CD4-positive, alpha-beta T cell treated with Interleukin-12 subunit alpha and Interleukin-12 subunit beta, for 1 hour (primary cell): ENCODE measurements at places on chromosomes 5 and 9.

- DNase-seq, result no peak
Measured at GRCh38 chr9:108844391-108844790, 11.4 kb downstream of the ACTL7B start.

GRCh38 chr5:80566711-80567259 lies 3.3 kb downstream of the ANKRD34B start:
- DNase-seq, result no peak

DNA sequence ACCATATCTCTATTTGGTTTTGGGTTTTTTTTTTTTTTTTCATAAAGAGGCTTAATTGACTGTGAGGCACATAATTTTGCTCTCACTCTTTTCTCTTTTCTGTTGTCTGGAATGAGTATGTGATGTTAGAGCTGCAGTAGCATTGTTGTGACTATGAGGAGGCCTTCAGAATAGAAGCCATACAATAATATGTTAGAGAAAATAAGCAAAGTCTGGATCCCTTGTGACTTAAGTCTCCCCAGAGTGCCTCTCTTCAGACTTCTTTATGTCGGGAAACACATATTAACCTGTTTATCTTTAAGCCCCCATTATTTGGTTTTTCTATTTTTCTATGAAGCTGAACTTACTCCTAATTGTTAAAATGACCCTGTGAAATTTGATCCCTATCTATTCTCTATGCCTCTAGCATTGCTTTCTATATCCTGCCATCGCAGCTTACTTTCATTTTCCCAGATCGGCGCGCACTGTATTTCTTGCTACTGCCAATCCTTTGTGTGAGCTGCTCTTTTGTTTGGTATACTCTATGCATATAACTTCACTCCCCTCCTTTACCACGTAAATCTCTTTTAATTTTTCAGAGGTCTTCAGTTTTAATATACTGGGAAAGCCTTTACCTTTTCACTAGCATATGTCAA lies 372.5 kb upstream of the KCNN2 start:
- no peak for DNase-seq

DNA sequence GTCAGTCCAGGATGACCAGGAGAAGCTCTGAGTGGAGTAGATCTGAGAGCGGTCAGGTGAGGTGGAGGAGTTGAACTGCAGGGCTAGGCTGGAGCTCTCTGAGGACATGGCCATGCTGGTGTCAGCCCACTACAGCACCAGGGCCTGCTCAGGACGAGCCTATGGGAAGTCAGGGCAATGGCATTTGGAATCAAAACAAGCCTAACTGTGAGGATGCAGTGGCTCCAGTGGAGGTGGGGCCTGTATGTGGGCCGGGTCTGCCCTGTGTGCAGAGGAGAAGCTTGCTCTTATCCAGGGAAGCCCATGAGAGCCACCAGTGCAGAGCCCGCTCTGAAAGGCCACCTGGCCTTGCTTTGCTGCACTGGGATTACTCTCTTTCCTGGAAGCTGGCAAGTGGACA lies 11.1 kb downstream of the CXCL14 start:
- DNase-seq, result no peak

DNA sequence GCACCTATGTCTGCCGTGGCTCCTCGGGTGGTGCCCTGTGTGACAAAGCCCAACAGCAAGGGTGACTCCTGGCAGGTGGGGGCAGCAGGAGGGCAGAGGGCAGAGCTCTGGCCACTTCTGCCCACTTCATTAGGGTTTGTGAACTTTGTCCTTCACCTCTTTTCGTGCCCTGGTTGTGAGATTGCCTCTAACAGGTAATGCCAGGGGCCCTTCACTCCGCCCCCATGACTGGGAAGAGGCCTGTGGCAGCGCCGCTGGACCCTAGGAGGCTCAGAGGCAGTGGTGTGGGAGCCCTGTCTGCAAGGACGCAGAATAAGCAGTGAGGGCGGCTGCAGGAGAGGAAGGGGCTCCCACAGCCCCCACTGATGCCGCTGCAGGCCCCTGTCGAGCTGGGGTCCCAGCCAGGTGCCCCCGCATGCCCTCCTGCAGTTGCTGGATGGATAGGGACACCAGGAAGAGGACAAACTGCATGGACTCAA lies 108.7 kb upstream of the LMX1B start:
- no peak for DNase-seq

- DNase-seq, result no peak
Measured at GRCh38 chr9:72255569-72255968, 106.3 kb downstream of the GDA start.

GRCh38 chr5:72214168-72214567 lies 105.9 kb downstream of the MRPS27 start:
- DNase-seq, result no peak

DNA sequence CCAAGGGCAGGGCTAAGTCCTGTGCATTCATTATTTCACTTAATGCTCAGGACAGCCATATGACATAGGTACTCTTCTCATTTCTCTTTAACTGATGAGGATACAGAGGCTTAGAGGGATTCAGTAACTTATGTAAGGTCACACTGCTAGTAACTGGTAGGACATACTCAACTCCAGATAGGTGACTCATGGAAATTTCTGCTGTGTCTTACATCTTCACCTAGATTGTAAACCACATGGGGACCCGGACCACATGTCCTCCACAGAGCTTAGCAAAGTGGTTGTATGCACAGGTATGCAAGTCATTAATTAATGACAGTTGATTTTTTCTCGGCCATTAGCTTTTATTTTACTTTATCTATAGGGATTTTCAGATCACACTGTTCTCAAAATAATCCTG lies 29.3 kb downstream of the SLC1A1 start:
- no peak for DNase-seq

DNA sequence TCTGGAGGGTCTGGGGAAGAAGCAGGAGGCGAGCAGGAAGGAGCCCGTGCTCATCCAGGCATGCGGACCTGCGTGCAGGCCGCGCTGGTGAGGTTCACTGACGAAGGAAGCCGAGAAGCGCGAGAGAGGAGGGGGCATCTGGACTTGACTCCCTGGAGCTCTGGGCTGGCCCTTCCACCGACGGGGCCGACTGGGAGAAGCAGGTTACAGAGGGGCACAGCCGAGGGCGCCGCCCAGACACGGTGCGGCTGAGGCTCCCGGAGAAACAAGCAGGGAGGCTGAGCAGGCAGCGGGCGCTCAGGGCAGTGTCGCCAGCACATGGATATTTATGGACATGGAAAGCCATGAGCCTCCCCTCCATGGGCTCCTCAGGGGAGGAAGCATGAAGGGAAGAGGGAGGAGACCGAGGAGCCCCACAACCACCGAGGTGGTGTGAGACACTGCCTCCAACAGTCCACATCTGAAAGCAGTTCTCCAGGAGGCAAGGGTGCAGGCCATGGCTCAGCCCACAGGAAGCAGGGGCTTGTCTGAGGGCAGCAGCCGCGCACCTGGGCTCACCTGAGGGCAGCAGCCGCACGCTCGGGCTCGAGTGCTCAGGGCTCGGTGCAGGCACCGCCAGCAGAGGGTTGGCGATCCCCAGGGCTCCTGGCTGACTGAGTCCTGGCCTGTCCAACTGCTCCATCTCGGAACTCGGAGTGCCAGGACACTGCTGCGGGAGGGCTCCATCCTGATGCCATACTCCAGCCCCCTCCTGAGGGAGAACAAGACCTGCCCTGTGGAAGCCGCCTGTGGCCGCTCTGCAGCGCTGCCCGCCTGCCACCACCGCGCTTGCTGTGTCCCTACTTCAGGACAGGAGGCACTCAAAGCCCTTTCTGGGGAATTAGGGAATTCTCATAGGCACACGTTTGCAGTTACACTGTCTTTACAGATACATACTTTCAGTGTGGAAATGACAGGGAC lies 15.7 kb upstream of the INPP5E start:
- DNase-seq, result no peak

GRCh38 chr9:84397822-84398221 lies 57.3 kb upstream of the SLC28A3 start:
- DNase-seq, result no peak

DNA sequence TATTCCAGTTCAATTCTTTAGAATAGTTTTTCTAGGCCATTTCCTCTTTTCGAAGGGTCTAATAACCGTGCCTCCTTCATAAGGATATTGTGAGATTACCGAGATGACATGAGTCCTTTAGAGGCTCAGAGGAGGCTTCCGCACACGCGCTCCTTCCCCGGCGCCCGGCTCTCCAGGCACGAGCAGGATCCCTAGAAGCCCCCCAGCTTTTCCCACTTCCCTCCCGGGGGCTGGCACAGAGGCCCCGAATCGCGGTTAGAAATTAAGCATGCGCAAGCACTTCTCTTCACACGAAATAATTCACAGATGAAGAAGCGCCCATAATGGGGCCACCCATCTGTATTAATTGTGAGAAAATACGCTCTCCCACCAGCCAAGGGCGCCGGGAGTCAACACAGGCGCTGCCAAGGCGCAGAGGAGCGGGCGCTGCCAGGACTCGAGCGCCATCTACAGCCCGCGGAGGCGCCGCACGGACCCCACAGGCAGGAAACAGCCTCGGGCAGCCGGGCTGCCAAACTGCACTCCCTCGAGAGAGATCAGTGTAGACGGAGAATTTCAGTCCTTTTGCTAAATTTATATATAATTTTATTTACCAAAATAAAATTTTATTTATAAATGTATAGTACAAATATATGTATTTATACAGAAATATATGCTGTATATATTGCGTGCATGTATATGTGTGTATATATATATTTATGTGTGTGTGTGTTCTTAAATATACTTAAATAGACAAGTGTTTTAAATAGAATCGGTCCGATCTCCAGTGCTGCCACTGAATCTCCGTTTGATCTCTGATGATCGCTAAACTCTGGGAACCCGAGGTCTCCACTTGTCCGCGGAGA lies 258.1 kb upstream of the NFIL3 start:
- DNase-seq, result peak; percentile 48

DNA sequence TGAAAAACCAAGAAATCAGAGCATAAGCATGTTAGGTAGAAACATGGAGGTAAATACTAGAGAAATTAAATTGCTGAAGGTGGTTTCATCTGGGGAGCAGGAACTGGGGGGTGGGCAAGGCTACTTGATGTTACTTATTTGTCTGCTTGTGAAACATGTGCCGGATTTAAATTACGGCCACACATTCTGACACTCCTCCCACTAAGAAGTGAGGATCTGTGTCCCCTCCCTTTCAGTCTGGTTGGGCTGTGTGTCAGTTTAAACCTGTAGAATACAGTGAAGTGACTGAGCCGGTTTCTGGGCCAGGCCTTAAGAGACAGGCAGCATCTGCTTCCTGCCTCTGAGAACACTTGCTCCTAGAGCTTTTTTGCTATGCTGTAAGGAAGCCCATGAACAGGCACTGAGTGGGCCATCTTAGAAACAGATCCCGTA lies 2.3 kb upstream of the IARS1 start:
- DNase-seq, result no peak

DNA sequence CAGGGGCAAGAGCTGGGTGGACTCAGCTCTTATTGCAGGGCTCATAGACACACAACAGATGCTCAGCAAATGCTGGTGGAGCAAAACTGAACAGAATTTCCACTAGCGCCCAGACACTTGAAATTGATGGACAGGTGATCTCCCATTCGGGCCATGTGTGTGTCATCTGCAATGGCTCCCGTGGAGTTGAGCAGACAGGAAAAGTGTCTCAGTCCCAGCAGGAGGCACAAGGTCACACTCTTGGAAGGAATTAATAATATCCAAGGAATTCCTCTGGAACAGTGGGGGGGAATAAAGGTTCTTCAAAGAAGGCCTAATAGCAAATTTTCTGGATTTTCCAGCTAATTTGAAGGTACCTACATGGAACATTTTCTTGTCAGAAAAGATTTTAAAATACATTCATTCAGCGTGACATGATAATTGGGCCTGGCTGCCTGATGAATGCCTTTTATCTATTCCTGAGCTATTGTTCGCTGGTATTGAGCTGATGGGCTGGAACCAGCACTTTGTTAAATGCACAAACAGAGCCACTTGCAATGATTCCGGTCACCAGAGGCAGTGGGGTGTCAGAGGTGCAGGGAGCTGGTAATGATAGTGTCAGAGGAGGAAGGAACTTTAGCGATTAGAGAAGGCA lies 31.5 kb upstream of the ALDH1B1 start:
- no peak for DNase-seq

GRCh38 chr5:58156361-58156760 lies 303.5 kb downstream of the PLK2 start:
- no peak for DNase-seq

DNA sequence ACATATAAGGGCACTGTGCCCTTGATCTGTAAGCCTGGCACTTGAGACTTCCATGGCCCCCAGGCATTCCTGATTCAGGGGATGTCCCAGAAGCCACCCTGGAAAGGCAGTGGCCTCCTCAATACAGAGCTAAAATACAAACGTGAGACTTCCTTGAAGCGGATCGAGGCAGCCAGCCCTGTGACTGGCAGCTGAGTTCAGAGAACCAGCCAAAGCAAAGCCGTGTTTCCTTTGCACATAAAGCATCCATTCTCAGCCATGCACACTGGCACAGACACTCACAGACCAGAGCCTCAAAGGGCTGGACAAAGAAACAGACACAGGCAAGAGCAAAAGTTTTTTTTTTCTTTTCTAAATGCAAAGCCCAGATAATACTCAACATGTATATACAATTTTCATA lies 18.8 kb upstream of the CPEB4 start:
- DNase-seq, result no peak

DNA sequence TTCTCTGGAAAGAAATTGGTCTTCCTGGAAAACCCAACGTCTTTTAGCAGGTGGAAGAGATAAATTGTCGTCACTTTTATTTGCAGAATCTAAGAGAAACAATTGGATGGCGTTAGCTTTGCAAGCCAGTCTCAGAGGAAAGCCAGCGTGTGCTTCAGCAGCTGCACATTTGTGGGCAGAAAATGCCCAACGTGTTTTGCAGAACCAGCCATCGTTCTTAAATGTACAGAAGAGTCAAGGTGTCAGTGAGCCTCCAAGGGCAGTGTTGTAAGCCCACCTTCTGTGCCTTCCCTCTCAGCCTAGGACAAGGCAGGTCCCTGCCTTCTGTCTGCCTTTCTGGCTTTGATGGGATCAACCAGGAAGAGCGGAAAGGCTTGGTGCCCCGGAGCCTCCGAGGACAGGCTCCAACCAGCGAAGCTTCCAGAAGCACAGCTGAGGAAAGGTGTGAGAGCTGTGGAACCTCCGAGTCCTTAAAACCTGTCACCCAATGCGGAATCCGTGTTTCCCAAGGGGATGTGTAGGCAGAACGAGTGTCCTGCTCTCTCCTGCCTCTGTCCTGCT lies 116.0 kb upstream of the IRX2 start:
- DNase-seq, result no peak

DNA sequence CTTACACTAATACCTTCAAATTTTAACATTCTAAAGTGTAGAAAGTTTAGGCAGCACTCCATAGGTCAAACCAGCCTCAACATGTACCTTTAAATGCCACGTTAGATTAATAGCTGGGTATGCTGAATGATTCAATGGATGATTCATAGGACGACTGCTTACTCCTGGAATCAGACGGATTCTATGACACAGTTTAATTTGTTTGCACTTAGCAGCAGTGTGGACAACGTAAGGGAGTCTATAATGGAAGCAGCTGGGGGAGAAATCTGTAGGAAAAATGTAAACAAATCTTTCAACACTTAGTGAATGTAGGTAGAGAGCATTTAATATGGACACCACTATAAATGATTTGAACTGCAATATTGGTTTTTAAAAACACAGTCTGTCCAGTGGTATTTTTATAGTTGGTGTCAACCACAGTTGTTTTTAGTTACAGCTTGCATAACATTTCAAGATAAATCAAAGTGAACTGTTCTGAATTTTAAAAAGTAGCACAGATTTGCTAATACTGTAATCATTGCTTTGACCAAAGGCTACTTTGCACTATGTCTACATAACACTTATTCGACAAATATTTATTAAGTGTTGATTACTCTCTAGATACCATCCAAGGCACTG lies 701.5 kb upstream of the MEF2C start:
- no peak for DNase-seq
